ENCODE measurements at places on chromosomes 11 and 22. TPM values are rescaled to one million over a fixed set of nuclear protein-coding genes. Genes with fewer than 3 reads are reported as not detected.

- no peak for DNase-seq
- no peak overlapping the region for H3K27ac ChIP-seq
- H3K36me3 ChIP-seq: no peaks in the 10 kb centered on the region
- H3K4me3 ChIP-seq: no peak overlapping the region
These were observed 5.4 kb downstream of the DEAF1 start for GRCh38 chr11:689625-690024.

DNA sequence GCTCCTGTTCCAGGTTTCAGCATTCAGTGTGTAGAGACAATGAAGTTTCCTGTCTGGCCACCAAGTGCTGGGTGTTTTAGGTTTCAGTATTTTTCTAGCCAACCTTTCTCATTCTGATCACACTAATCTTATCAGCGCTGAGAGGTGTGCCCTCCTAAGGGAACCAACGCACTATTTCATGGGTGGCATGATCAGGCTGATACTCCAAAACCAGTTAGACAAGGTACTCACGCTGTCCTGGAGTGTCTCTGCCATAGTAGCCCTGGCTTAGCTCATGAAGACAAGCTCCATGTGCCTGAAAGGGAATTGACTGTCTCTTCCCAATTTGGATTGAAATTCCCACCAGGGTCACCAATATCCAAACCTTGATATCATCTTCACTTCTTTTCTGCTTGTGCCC is 8.0 kb upstream of the RAB38 start:
- H3K27ac ChIP-seq: no peak overlapping the region
- H3K27me3 ChIP-seq: no peaks in the 10 kb centered on the region
- H3K4me1 ChIP-seq: no peaks in the 10 kb centered on the region

DNA sequence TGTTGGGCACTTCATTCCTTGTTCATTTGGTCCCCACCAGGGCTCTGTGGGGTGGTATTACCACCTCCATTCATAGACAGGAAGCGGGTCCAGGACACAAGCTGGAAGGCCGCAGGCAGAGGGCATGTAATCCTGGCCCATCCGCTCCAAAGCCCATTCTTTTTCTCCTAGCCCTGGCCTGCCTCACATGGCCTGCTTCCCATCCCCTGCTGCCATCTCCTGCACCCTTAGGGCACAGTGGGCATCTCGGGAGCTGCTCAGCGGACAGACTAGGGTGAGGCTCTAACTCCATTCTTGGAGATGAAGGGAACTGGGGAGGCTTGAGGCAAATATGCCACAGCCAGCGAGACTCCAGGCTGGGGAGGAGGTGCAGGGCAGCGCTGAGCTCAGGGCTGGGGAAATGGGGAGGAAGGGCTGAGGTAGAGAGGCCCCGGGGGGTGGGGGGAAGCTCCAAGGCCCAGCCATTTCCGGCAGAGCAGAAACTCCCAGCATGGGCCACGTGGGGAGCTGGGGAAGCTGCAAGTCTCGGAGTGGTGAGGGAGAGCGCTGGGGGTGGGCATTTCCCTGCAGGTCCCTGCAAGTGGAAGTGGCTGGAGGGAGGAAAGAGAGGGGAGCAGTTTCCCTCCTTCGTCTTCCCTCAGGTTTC is 14.3 kb upstream of the BCL9L start:
- DNase-seq: peak; percentile 16
- H3K4me3 ChIP-seq: no peak overlapping the region
- no peaks in the 10 kb centered on the region for H3K36me3 ChIP-seq
- H3K4me1 ChIP-seq: peaks cover 20% of the 10 kb centered on the region

DNA sequence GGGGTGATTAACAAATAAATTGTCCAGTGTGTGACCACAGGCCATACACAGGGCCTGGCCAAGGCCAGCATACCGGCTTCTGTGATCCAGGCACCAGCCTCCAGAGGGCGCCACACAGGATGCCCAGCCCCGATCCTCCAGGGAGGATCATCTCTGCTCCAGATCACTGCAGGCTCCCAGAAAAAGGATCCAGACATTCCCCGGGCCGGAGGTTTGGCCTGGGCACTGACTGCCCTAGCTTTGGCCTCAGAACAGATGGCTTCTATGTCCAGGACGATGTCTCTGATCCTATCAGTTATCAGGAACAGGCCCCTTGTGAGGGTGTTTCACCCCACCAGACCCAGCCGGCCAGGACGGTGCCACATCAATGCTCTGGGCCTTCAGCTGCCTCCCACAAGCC is 74.5 kb upstream of the LMO1 start:
- H3K27me3 ChIP-seq: no peaks in the 10 kb centered on the region
- H3K36me3 ChIP-seq: no peaks in the 10 kb centered on the region
- H3K4me3 ChIP-seq: no peak overlapping the region
- peak; percentile 67 for DNase-seq
- H3K27ac ChIP-seq: no peak overlapping the region

DNA sequence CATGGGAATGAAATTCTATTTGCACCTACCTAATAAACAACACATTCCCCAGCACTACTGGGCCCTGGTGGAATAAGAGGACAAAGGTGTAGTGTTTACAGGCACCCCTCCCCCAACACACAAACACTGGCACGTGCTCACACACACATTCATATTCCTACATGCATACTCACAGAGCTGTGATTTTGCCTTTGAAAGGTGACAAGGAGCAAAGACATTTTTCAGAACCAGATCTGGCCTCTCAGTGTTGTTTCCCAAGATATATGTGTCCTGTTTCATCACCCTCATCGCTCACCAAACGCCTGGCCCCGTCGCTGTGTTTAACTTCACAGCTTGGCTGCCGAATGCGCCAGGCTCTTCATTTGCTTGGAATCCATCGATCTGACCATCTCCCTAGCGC is 292.6 kb downstream of the NTM start:
- H3K27ac ChIP-seq: no peak overlapping the region
- peaks cover 34% of the 10 kb centered on the region for H3K4me1 ChIP-seq
- no peak overlapping the region for H3K4me3 ChIP-seq
- no peaks in the 10 kb centered on the region for H3K36me3 ChIP-seq
- no peak for DNase-seq

- H3K27ac ChIP-seq: no peak overlapping the region
- no peaks in the 10 kb centered on the region for H3K36me3 ChIP-seq
- H3K27me3 ChIP-seq: no peaks in the 10 kb centered on the region
These were observed 2.8 kb upstream of the TRIM3 start for GRCh38 chr11:6476571-6476970.

DNA sequence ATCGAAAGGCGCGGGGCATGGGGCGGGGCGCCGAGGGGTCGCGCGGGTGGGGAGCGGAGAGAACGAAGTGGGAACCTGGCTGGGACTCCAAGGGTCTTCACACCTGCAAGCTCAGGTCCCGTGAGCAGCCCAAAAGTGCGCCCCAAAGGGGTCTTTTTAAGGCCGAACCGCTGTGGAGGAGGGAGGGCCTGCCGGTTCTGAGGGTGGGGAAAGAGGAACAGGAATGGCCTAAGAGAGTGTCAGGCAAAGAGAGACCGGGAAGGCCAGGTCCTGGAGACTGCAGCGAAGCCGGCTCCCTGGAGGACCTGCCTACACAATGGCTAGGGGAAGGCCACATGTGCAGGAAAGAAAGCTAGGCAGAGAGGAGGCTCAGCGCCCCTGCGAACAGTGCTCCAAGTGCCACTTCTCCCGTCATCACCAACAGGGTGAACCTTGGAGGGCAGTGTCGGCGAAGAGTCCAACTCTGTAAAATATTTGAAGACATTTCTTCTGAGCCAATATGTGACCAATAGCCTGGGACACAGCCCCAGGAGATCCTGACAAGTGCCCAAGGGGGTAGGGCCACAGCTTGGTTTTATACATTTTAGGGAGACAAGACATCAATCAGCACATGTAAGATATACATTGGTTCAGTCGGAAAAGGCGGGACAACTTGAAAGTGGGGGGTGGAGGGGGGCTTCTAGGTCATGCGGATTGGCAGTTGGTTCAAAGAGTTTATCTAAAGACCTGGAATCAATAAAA is 710 bp upstream of the DGCR2 start:
- peak overlapping the region; percentile 57 for H3K4me3 ChIP-seq
- DNase-seq: no peak
- no peaks in the 10 kb centered on the region for H3K27me3 ChIP-seq

DNA sequence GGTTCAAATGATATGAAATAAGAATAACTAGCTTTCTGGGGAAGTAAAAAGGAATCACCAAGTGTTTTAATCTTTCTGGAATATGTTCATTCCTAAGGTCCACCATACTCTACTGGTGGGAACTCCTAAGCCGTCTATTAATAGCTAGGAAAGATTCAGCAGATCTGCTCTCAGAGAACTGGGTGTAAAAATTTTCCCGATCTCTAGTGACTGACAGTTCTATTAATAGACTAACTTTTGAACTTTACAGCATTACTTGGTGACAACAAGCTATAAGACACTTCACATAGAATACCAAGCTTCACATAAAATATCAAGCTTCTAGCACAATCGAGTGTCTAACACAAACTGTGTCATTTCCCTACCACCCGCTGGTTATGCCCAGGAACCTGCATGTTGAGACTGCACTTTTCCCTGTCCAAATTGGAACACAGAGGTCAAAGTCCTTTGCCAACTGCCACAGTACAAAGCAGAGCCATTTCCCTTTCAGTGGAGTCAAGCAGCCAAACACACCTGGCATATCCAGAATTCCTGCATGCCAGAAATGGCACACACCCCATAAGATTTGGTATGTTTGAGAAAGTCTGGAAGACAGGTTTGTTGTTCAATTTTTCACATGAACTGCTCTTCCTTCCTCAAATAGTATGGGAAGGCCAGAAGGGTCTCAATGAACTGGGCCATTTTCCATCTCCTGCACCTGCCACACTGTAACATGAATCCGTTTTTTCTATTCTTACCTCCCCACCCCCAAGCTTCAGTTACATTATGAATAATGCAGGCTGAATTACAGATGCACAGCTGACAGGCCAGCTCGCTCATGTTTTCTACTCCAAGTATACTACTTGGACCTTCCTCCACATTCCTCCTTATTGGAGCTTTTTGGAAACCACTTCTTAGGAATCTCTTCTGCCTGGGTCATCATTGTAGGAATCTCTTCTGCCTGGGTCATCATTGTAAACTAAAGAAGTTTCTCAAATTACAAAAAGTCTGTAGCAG is 3.7 kb downstream of the OSBP start:
- H3K4me3 ChIP-seq: no peak overlapping the region
- DNase-seq: no peak
- H3K27ac ChIP-seq: no peak overlapping the region
- H3K36me3 ChIP-seq: peaks cover 11% of the 10 kb centered on the region
- peaks cover 14% of the 10 kb centered on the region for H3K4me1 ChIP-seq

DNA sequence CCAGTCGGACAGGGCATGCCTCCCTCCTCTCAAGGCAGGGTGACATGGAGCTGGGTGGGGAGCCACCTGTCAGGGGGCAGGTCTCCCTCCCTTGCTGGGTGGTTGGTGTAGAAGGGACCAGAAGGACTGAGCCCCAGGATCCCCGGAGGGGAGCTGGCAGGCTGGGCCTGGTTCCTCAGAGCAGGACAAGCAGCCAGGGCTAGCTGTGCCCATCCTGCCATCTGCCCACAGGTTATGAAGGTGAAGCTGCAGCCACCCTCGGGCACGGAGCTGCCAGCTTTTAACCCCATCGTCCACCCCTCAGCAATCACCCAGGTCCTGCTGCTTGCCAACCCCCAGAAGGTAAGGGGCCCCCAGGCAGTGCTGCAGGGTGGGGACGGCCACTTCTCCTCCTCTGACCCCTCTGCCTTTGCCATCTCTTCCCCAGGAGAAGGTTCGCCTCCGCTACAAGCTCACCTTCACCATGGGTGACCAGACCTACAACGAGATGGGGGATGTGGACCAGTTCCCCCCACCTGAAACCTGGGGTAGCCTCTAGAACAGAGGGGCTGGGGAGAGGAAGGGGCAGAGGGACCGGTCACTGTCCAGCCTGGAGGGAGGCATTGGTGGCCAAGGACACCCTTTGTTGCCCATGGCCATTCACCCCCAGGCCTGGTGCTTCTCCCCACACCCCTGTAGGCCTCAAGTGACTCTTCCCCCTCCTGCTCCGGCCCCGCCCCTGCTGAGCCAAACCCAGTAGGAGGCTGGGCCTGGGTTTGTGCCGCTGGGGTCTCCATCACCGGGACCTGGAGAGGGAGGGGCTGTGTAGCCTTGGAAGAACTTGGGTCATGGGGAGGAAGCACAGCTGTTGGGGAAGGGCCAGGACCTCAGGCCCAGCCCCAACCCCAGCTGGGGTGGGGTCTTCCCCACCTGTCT is 7.0 kb upstream of the SH3BP1 start:
- peaks cover 17% of the 10 kb centered on the region for H3K4me1 ChIP-seq
- no peaks in the 10 kb centered on the region for H3K36me3 ChIP-seq
- H3K27me3 ChIP-seq: no peaks in the 10 kb centered on the region
- no peak for DNase-seq
- no peak overlapping the region for H3K4me3 ChIP-seq

- no peak overlapping the region for H3K27ac ChIP-seq
- no peak overlapping the region for H3K4me3 ChIP-seq
- H3K27me3 ChIP-seq: no peaks in the 10 kb centered on the region
- H3K4me1 ChIP-seq: peaks cover 23% of the 10 kb centered on the region
- no peaks in the 10 kb centered on the region for H3K36me3 ChIP-seq
- DNase-seq: no peak
These were observed 12.2 kb downstream of the FAT3 start for GRCh38 chr11:92236856-92237255.

DNA sequence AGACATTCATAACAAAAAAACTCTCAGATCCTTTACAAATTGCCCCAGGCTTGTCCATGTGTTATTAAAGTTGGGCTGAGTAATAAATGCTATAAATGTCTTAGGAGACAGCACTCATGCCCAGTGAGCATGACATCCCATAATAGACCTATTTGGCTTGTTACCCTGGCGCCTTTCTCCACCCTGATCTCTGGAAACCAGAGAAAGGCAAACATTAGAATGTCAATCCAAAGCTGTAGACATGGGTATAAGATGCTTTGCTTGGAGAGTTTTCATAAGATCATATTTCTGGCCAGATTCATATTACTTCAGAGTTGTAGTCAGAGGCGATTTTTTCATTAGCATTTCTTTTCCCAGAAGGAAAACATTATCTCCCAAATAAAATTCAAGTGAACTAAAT is 161.3 kb upstream of the UBASH3B start:
- no peak for DNase-seq
- no peaks in the 10 kb centered on the region for H3K4me1 ChIP-seq
- no peaks in the 10 kb centered on the region for H3K36me3 ChIP-seq
- H3K27ac ChIP-seq: no peak overlapping the region
- no peak overlapping the region for H3K4me3 ChIP-seq

- no peaks in the 10 kb centered on the region for H3K27me3 ChIP-seq
- no peak overlapping the region for H3K4me3 ChIP-seq
- no peak for DNase-seq
- no peaks in the 10 kb centered on the region for H3K4me1 ChIP-seq
These were observed 58.8 kb downstream of the BMAL1 start for GRCh38 chr11:13336246-13336878.

DNA sequence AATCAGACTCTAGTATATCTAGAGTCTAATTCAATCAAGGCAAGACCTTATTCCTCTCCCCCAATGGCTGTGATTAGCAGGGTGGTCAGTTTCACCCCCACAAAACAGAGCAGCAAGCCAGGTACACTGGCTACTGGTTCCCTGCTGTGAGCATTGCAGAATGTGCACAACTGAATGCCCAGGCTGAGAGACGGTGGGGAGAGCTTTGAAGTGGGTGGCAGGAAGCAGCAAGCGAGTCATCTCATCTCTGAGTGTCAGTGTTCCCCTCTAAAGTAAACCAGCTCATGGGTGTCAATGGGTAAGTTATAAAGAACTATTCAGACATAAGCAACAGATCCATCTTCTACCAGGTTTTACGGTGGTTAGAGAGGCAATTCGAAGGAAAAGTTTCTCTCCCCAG is 37.6 kb downstream of the GAB4 start:
- no peak overlapping the region for H3K27ac ChIP-seq
- no peak overlapping the region for H3K4me3 ChIP-seq
- no peaks in the 10 kb centered on the region for H3K4me1 ChIP-seq
- no peaks in the 10 kb centered on the region for H3K36me3 ChIP-seq
- no peak for DNase-seq

Gene NRIP3
- 42.7 TPM for total RNA-seq

Gene WNT7B
- total RNA-seq: 3.5 TPM

Gene C11orf52
- total RNA-seq: not detected

Gene COPB1
- 157 TPM for total RNA-seq

Gene OR2AG2
- 0.25 TPM for total RNA-seq

Gene JOSD1
- total RNA-seq: 32.4 TPM

All from neural progenitor cell (in vitro differentiated cells).